Colonic mucosa (tissue), 4 donors: ENCODE measurements at places on chromosomes 16 and 17.

- no peak for DNase-seq
Measured at GRCh38 chr17:56319531-56319930, 166.3 kb downstream of the ANKFN1 start.

DNA sequence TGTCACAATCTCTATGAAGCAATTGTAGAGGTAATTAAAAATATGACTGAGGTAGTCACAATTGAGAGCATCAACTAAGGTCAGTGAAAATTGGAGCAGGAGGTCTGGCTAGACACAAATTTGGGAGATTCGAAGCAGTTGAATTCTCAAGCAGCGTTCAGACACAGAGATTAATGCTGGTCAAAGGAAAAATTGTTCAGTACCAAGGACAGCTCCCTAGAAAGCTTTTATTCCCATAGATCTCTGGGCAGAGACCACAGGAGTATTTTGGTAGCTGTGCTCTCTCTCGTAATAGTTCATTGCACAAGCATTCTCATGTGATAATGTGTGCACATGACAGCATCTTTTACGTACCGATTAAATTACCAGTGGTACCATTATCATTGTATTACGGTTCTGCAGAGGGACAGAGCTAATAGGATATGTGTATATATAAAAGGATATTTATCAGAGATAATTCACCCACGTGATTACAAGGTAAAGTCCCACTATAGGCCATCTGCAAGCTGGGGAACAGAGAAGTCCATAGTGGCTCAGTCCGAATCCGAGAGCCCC lies 387.5 kb upstream of the HSBP1 start:
- no peak for DNase-seq

DNA sequence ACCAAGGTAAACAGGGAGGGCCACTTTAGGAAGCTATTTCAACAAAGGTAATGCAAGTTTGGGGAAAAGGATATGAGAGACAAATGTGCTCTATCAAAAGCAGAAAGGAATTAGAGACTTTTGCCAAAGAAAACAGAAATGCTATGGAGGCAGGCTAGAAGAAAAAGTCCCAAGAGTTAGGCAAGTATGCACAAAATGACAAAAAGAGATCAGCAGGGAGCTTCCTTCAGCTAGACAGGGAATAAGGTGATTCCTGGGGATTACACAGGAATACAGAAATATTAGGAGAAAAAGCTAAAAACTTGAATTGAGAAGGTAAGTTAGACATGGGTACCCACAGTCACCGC lies 2.4 kb downstream of the FXR2 start:
- DNase-seq, result no peak

GRCh38 chr17:44221084-44221861 lies 1.8 kb upstream of the UBTF start:
- peak; percentile 78 for DNase-seq

- DNase-seq, result no peak
Measured at GRCh38 chr17:6528557-6528956, 27.8 kb downstream of the PITPNM3 start.

GRCh38 chr17:75019710-75020109 lies 7.2 kb downstream of the MRPL58 start:
- no peak for DNase-seq

GRCh38 chr17:66466106-66466820 lies 163.8 kb downstream of the PRKCA start:
- no peak for DNase-seq
